ENCODE measurements at places on chromosomes 7 and 10.

- no peak for DNase-seq
Measured at GRCh38 chr7:38425509-38425908, 152.1 kb upstream of the TARP start.

GRCh38 chr7:9981742-9982349, 991.8 kb upstream of the PHF14 start:
- no peak for DNase-seq

- no peak for DNase-seq
Measured at GRCh38 chr7:30434140-30434799, 44.3 kb downstream of the NOD1 start.

DNA sequence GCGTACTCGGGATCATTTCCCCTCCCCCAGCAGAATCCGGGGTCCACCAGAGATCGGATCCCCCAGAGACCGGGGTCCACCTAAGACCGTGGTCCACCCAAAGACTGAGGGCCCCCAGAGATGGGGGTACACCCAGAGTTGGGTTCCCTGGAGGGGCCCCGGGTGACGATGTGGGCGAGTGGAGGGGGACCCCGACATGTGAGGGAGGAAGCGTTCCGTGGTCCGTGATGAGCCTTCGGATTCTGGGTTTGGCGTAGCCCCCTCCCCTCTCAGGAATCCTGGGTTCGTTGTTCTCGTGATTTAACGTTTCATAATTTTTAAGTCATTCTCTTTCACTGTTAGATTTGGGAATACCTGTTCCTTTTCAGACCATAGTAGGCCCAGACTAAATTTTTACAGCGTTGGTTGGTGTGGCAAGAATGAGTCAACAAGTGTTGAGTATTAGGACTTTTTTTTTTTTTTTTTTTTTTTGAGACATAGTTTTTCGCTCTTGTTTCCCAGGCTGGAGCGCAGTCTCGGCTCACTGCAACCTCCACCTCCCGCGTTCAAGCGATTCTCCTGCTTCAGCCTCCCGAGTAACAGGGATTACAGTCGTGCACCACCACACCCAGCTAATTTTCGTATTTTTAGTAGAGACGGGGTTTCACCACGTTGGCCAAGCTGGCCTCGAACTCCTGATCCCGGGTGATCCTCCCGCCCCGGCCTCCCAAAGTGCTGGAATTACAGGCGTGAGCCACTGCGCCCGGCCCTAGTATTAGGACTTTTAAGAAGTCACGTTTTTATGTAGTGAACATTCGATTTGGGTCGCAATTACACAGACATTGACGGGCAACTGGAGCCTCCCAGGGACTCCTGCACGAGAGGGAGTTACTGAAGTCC, 672 bp downstream of the GTPBP4 start:
- DNase-seq, result no peak

DNA sequence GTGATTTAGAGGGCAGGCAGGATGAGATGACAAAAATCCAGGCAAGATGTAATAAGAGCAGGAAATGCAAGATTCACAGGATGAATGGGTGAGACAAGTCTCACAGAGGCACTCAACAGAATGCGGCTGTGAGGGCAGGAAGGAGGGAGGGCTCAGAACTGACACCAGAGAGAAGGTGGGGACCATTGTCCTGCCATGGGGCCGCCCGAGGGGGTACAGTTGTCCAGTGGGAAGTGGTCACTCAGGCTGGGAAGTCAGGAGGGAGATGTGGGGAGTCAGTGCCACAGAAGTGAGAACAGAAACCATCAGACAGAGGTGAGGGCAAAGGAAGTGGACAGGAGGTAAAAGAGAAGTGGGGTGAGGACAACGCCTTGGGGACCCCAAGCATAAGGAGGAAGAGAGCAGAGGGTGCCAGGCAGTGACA, 8.9 kb downstream of the HIP1 start:
- DNase-seq, result no peak

GRCh38 chr10:125817337-125817946, 5.6 kb downstream of the UROS start:
- no peak for DNase-seq

DNA sequence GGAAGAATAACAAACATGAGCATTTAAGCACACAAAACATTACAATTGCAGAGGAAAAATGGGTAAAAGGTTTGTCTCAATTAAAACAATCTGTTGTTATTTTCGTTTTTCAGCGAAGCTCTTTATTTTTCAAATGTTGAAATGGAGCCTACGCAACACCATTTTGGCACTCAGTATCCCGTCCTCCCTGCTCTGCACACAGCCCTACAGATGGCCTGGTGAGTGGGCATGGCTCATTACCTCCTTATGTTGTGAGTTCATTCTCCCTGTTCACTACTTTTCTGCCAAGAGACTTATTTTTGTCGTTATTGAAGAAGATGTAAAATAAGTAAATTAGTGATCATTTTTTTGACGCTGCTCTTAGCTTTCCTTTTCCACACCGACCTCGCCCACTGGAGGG, 167.8 kb upstream of the CXCL12 start:
- DNase-seq, result no peak

- DNase-seq, result no peak
Measured at GRCh38 chr7:31423994-31424393, 83.5 kb upstream of the NEUROD6 start.

DNA sequence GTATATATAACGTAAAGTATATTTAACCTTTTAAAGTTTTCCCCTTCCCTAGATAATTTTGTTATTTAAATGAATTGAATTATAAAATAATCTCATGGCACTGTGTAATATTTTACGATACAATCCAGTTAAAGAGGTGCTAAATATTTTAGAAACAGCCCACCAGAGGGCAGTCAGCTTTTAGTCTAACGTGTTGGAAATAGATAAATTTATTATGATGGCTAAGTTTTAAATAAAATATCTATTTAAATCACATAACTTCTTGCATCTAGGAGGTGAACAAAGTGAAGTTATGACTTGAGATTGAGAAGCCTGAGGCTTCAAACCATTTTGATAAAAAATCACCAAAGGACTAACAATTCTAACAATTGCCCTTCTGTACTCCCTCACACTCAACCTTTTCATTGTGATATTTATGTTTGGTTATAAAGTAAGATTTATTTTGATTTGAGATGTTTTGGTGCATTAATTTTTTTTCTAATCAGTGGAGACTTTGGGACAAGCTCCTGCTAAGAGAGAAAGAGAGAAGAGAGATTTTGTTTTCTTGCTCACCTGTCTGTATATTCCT, 171.5 kb upstream of the SP4 start:
- DNase-seq, result no peak

DNA sequence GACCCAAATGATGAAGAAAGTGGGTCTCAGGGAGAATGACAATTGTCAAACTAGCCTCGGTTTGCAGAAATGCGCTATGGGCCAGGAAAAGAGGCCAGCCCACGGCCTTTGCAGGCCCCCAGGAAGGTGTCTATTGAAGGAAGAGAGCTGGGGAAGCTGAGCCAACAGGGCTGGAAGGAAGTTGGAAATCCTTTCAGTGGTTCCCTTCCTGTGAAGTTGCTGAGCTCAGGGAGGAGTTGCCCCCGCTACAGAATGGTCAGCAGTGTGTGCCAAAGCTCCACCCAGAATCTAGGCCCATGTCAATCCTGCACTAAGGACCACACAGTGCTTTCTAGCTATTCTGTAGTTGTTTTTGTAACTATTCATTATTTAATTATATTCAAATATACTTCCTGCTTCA, 91.6 kb upstream of the ANLN start:
- DNase-seq, result no peak

- no peak for DNase-seq
Measured at GRCh38 chr7:78535655-78536054, 737.1 kb downstream of the PHTF2 start.

DNA sequence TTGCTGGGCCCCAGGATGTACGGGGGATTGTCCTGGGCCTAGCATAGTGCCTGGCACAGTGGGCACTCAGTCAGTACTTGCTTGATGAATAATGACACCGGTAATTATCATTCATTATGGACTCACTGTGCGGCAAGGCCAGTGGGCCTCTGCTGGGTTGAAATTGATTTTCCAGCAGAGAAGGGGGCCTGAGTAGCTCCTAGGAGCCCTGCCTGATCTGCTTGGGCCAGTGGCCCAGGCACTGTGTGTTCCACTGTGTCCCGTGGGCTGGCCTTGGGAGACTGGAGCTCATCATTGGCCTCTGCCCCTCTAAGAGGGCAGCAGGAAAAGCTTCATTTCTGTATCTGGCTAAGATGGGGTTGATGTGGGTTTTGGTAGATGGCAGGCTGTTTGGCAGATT, 1.4 kb downstream of the CHST3 start:
- no peak for DNase-seq

DNA sequence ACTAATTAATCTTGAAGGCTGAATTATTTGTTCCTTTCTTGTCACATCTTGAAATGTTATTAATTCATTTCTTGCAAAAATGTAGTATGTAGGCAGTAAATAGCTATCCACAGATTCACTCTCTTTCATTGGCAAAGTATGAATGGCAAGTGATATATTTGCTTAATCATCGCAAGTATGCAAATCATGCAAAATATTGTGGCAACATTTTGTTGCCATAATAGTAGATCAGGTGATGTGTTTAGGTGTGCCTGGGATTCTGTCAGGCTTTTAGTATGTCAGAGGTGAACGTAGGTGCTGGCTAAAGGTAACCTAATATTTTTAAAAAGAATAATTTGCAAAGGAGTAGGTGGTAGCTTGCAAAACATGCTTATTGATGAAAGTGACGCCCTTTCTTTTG, 5.9 kb downstream of the MAP3K8 start:
- DNase-seq, result no peak

DNA sequence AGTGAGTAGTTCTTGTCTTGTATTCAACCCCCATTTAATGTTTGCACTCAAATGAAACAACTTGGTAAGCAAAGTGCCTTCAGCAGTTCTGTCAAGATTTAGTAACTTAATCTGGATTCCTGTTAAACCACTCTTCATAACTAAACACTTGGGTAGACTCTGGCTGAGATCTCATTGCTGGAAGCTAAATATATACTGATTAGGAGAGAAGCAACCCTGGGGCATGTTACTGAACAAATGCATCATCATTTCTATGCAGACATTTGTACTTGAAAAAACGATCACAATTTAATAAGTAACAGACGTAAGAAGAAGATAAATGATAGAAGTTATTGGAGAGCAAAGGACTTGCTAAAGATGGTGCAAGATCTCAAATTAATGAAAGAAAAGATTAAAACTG, 308.4 kb upstream of the POM121L12 start:
- no peak for DNase-seq

- DNase-seq, result peak; percentile 33
Measured at GRCh38 chr7:21355406-21355874, 72.4 kb upstream of the SP4 start.

DNA sequence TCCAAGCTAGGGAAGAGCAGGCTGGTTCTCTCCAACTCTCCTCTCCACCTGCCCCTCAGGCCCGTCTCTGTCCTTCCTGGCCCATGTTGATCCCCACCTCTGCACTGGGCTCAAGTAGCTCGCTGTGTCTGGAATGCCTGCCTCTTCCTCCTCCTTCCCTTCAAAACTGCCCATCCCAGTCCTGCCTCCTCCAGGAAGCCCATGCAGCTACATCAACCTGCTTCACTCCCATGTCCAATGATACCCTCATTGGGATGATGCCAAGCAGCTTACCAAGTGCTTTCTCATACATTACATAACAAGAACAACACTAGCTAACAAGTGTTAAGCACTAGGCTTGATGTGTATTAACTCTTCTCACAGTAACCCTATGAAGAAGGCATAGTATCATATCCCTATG, 8.2 kb downstream of the ASB10 start:
- no peak for DNase-seq

DNA sequence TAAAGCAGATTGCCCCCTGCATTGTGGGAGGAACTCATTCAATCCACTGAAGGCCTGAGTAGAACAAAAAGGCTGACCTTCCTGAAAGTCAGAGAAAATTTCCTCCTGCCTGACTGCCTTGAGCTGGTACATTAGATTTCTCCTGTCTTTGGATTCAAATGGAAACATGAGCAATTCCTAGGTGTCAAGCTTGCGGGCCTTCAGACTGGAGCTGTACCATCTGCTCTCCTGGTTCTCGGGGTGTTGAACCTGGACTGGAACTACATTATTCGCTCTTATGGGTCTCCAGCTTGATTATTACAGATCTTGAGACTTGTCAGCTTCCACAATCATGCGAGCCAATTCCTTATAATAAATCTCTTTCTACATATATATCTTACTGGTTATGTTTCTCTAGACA, 173.6 kb upstream of the STEAP4 start:
- DNase-seq, result no peak

- no peak for DNase-seq
Measured at GRCh38 chr7:46637793-46638735, 717.0 kb upstream of the IGFBP3 start.

- DNase-seq, result no peak
Measured at GRCh38 chr7:121180436-121181063, 148.2 kb upstream of the WNT16 start.

GRCh38 chr10:96683065-96683464, 37.2 kb downstream of the PIK3AP1 start:
- DNase-seq, result no peak

GRCh38 chr7:95253986-95254385, 70.3 kb downstream of the PON1 start:
- no peak for DNase-seq

DNA sequence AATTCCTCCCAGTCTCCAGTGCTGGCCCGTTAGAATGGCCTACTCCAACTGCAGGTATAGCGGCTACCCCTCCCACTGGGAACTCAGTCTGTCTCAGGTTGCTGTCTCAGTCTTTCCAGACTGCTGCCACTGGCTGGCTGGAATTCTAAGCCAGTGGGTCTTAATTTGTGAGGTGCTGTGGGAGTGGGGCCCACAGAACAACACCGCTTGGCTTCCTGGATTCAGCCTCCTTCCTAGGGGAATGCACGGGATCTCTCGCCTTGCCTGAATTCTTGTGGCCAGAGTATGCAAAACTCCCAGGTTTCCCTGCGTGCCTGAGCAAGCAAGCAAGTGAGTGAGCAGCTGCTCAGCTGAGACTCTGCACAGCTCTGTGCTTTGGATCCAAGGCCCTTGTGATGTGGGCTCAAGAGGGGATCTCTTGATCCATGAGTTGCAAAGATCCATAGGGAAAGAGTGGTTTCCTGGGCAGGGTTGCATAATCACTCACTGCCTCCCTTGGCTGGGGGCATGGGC, 41.5 kb upstream of the GPR141 start:
- DNase-seq, result no peak

- DNase-seq, result no peak
Measured at GRCh38 chr10:94315024-94315451, 47.7 kb downstream of the NOC3L start.
